ENCODE measurements at places on chromosomes 11 and 22. TPM values are rescaled to one million over a fixed set of nuclear protein-coding genes. Genes with fewer than 3 reads are reported as not detected.

DNA sequence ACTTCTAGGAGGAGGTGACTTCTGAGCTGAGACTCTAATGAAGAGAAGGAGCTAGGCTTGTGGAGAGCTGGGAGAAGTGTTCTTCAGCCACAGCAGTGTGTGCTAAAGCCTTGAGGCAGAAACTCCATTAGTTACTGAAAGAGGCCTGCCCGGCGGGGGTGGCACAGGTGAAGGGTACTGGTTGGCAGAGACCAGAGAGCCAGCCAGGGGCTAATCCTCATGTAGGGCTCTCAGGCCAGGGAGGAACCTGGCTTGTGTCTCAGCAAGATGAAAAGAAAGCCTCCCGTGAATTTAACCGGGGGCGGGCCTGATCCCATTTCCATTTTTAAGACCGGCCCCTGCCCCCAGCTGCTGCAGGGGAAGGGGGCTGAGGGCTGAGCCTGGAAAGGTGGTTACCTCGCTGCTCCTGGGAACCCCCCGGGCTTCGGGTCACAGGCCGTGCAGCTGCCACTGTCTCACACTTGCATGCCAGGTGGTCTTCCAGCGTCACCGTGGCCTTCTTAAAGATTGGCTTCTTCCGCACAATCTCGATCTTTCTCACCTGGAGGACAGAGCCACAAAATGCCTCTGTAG lies 15.0 kb downstream of the PDGFB start:
- no peak for DNase-seq

Gene TUBA8
- total RNA-seq, result 2.6 TPM

DNA sequence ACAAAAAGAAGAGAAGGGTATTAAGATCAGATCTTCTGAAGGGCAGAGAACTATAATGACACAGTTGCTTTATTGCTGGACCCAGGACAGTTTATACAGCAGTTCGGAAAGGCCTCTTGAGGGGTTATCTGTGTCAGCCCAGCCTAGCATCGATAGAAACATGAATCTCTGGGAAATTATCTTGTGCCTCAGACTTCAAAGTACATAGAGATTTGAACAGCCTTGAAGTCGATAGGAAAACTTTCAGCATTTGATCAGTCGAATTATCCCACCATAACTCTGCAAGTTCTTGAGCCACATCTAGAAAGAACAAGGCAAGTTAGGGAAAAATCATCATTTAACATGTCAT lies 2.5 kb upstream of the LMO2 start:
- no peak for DNase-seq

GRCh38 chr11:8283100-8283464 lies 19.4 kb upstream of the LMO1 start:
- DNase-seq, result no peak

- no peak for DNase-seq
Measured at GRCh38 chr11:105968021-105968697, 53.9 kb downstream of the MSANTD4 start.

DNA sequence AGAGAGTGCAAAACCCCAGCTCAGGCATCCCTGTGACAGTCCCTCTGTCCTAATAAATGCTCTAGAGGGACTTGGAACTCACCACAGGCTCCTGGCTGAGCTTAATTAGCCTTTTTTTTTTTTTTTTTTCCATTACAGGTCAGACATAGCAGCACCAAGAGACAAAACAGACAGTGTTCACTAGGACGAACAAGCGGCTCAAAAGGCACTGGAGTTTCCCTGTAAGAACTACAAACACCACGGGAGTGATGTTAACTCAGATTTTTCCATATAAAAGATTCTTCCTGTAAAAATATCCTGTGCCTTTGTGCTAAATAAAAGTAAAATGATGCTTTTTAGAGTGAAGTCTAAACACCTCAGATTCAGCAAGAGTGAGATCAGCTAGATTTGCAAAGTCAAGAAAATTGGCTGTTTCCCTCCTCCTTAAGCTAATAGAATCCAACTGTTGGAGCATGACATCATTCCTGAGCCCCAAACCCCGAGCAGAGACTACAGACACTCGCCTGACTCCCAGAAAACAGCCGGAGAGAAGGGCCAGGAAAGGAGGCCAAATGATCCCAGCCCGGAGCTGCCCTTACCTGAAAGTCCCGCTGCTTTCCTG lies 101.0 kb upstream of the AKIP1 start:
- no peak for DNase-seq

DNA sequence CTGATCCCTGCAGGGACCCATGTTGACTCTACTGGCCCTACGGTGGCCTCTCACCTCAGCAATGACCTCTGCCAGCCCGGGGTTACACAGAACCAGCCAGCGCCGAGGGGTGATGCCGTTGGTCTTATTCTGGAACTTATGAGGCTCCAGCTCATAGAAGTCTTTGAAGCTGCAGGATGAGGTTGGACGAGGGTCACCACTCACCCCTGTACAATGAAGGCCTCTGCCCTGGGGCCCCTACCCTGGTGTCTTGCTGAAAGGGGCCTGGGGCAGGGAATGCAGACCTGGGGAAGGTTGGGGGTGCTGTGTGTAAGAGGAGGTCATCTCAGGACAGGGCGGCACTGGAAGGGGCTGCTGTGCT lies 6.8 kb downstream of the PYGM start:
- no peak for DNase-seq

DNA sequence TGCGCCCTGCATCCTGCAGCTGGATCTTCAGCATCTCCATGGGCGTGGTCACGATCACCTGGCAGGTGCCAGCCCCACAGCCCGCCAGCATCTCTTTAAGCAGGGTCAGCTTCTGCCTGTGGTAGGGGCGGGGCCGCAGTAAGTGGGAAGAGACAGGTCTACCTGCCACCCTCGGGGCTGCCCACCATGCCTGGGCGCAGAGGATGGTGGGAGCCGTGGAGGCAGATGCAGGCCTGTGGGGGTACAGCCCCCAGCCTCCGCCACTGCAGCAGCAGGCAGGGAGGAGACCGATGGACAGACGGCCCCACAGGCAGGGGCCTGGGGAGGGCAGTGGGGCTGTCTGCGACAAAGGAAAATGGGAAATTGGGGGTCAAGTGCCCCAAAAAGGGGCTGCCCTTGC lies 3.0 kb upstream of the CEND1 start:
- no peak for DNase-seq

GRCh38 chr22:25403811-25404471 lies 160.5 kb upstream of the GRK3 start:
- DNase-seq, result peak; percentile 32

DNA sequence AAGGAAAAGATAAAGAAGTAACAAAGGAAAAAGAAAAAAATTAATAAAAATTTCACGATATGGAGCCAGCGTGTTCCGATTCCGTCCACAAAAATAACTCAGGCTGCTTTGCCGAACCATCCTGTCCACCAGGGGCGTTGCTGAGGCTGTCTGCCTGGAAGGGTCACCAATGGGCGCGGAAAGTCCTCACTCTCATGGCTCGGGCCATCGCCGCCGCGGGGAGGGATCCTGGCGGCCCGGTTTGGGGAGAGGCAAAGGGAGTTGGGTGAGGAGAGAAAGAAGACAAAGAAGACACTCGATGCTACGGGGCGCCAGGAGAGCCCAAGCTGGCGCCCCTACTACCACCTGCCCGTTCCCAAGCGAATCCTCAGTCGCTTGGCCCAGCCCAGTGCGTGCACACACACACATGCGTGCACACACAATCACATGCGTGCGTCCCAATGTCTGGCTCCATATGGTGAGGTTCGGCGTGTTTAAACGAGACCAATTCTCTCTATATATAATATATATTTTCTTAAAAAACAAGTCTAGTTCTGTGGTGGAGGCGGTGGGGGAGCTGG lies 5.6 kb upstream of the PYGM start:
- no peak for DNase-seq

- peak; percentile 63 for DNase-seq
Measured at GRCh38 chr11:534396-535209, 773 bp downstream of the HRAS start.

DNA sequence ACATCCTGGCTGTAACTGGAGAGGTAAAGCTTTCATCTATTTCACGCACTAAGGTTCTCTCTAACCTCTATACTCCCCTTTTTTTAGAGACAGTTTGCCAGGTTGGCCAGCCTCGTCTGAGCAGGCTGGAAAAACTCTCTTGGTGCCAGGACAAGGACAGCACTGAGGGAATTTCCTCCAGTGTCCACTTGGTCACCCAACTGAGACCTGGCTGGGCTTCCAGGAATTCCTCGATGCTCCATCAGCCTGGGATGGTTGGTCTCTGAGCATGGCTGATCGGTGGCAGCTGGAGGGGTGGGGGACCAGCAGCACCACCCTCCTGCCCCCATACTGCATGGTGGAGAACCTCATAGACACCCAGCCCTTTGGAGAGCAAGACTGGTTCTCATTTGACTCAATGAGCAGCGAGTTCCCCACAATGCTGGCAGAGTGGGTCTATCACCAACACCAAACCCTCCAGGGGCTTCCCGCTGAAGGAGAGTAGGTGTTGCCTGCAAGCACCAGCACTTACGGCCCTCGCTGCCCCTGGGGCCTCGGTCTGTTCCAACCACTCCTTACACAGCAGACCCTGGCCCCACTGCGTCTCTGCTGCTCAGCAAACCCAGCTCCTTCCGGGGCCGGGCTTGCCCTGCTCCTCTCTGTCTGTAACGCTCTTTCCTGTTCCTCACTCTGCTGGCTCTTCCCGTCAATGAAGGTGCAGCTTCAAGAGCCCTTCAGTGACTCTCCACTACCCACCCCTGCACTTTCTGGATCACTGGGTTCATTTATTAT lies 122.2 kb downstream of the ST3GAL4 start:
- DNase-seq, result peak; percentile 57
